Esophagus squamous epithelium (tissue), 5 donors: ENCODE measurements at places on chromosomes 16 and 17.

- H3K27me3 ChIP-seq, result no peaks in the 10 kb centered on the region
- H3K4me3 ChIP-seq, result no peak overlapping the region
- no peak for DNase-seq
- no peak overlapping the region for H3K27ac ChIP-seq
Observed at GRCh38 chr17:18025945-18026776, 12.8 kb downstream of the ATPAF2 start.

GRCh38 chr16:19582050-19582831, 26.7 kb downstream of the VPS35L start:
- H3K36me3 ChIP-seq, result peaks cover 9% of the 10 kb centered on the region
- DNase-seq, result no peak
- peaks cover 6% of the 10 kb centered on the region for H3K4me1 ChIP-seq
- H3K27ac ChIP-seq, result no peak overlapping the region
- no peak overlapping the region for H3K4me3 ChIP-seq

GRCh38 chr17:42536048-42536371, at the start of gene NAGLU:
TSS of gene NAGLU (plus strand) at chr17:42536241. CDS start at chr17:42536273, 32 bp downstream.
- peaks cover 27% of the 10 kb centered on the region for H3K4me1 ChIP-seq
- no peaks in the 10 kb centered on the region for H3K27me3 ChIP-seq
- peak within 1 kb of the TSS; percentile 98 for H3K27ac ChIP-seq
- peaks cover 9% of the 10 kb centered on the region for H3K36me3 ChIP-seq

DNA sequence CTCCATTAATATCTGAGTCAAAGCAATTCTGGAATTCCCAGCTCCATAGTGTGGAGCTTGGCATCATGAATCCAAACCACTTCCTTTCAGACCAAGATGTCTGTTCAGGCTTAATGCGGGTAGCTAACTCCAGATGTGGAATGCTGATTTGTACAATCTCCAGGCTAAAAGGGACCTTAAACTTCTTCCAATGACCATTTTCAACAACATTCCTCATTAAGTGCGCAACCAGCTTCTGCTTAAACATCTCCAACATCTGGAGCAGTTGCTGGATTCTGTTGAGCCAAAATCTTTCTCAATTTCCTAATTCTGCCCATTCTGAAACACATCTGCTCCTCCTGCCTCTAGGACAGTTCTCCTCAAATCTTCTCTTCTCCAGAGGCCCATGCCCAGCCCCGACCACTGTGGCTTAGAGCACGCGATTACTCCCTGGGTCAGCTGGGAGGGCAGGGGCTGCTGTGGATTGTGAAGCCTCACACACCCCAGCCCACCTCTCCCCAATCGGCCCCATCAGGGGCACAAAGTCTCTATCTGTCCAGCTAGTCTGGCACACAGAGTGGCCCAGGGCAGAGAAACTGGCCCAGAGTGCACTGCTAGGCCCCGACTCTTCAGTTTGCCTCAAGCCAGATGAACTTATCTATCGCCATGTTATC, 36.2 kb downstream of the ASPA start:
- no peak overlapping the region for H3K4me3 ChIP-seq
- H3K27ac ChIP-seq, result peak overlapping the region; percentile 89
- no peaks in the 10 kb centered on the region for H3K27me3 ChIP-seq
- H3K4me1 ChIP-seq, result peaks cover 13% of the 10 kb centered on the region
- no peak for DNase-seq
- H3K36me3 ChIP-seq, result no peaks in the 10 kb centered on the region

DNA sequence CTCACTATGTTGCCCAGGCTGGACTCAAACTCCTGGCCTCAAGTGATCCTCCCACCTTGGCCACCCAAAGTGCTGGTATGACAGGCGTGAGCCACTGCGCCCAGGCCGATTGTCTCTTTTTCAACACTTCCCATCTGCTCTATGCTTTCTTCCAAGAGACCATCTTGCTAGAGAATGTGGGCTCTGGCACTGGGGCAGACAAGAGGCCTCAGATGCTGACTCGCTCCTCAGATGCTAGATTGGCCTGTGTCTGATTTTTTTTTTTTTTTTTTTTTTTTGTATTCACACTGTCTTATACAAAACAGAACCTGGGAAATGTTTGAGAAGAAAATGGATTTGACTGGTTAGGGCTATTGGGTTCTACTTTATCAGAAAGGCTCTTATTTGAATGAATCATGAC, 58.2 kb downstream of the CYB5D2 start:
- no peaks in the 10 kb centered on the region for H3K4me1 ChIP-seq
- no peak for DNase-seq
- H3K4me3 ChIP-seq, result no peak overlapping the region
- H3K36me3 ChIP-seq, result peaks cover 17% of the 10 kb centered on the region

- no peak overlapping the region for H3K4me3 ChIP-seq
- H3K36me3 ChIP-seq, result no peaks in the 10 kb centered on the region
- DNase-seq, result no peak
- H3K27ac ChIP-seq, result no peak overlapping the region
Observed at GRCh38 chr17:66661411-66662256, 173.3 kb upstream of the CACNG5 start.

DNA sequence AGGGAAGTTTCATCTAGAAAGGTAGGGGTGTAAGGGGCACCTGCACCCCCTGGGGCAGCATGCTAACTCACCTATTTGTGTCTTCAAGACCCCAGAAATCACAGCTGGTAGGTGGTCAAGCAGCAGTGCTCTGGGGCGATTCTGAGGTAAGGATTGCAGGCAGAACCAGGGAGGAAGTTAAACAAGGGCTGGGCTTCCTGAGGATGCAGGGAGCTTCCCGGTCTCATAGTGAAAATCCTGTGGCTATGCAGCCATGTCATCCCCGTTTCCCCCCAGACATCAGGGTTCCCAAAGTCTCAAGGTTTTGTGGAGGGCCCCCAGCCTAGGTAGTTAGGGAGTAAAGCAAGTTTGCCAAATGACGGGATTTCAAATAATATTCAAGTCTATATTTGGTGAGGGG, 78.5 kb downstream of the C16orf78 start:
- H3K27ac ChIP-seq, result no peak overlapping the region
- DNase-seq, result no peak
- no peak overlapping the region for H3K4me3 ChIP-seq
- H3K27me3 ChIP-seq, result no peaks in the 10 kb centered on the region
- no peaks in the 10 kb centered on the region for H3K36me3 ChIP-seq

DNA sequence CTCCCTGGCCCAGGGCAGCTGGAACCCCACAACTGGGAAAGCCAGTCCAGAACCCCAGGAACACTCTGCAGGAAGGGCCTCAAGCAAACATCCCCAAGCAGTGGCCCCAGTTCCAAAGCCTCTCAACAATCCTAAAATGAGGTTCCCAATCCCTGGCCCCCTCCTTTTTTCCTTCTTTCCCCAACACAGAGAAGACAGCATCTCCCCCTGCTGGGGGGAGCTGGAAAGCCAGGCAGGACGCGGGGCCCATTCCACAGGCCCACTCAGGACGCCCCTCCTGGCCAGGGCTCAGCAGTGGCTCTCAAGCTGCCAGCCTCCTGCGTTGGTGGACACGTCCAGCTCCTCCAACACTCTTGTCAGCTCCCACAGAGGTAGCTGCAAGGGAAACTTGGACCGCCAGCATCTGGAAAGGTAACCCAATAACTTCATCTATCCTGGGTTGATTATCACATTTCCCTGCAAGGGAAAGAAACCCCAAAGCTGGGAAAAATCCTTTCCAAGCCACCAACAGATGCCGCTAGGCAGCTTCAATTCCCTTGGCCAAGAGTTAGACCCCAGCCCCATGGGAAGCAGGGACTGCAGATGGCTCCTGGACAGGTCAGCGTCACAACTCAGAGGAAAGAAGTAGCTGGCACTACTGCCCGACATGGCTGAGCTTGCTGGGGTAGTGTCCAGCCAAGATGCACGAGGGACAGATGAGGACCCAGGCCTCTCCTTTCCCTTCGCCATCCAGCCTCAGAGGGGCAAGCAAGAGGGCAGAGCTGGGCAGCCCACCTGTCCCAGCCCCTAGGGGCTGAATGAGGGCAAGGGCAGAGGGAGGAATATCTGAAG, 7.6 kb downstream of the HDAC5 start:
- no peak overlapping the region for H3K27ac ChIP-seq
- no peak overlapping the region for H3K4me3 ChIP-seq
- DNase-seq, result no peak
- peaks cover 91% of the 10 kb centered on the region for H3K4me1 ChIP-seq
- no peaks in the 10 kb centered on the region for H3K27me3 ChIP-seq

- peak overlapping the region; percentile 82 for H3K27ac ChIP-seq
- peaks cover 21% of the 10 kb centered on the region for H3K4me1 ChIP-seq
- H3K36me3 ChIP-seq, result no peaks in the 10 kb centered on the region
- DNase-seq, result peak; percentile 31
Observed at GRCh38 chr16:85055493-85056210, 28.1 kb downstream of the KIAA0513 start.

GRCh38 chr16:84754956-84755672, 55.3 kb downstream of the USP10 start:
- H3K27ac ChIP-seq, result peak overlapping the region; percentile 65
- no peak for DNase-seq
- peaks cover 15% of the 10 kb centered on the region for H3K4me1 ChIP-seq
- H3K4me3 ChIP-seq, result no peak overlapping the region
- no peaks in the 10 kb centered on the region for H3K36me3 ChIP-seq

DNA sequence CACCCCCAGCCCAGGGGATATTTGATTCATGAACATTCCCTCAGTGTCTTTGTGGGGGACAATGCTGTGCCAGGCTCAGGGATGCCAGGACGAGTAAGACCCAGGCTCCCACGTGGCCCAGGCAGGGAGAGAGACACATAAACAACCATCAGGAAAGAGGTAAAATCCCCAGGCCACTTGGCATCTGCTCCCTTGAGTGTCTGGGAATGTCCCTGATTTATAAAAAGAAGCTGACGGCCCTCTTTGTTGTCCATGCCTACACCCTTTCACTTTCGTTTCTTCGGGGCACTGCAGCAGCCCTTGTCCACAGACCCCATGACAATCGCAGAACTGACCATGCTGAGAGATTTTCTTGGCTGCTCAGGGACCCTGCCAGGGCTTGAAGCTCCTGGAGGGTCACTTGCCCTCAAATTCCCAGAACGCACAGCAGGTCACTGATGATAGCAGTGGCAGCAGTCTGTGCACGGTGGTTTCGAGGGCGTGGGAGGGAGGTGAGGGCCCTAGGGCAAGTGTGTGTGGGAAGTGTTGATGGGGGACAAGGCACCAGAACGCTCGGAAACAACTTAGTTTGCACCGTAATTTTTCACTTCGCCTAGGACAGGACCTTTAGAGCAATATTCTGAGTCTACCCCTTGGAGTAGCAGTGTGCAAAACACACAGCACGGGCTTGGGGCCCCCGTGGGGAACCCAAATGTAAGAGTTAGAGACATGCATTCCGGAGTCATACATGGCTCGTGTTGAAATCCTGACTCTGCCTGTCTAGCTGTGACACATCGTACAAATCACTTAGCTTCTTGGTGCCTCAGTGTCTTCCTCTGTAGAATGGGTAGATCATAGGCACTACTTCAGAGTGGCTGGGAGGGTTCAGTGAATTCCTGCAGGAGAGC, 4.7 kb downstream of the NOD2 start:
- H3K27ac ChIP-seq, result peak overlapping the region; percentile 89
- no peaks in the 10 kb centered on the region for H3K36me3 ChIP-seq
- H3K4me3 ChIP-seq, result peak overlapping the region; percentile 15
- no peaks in the 10 kb centered on the region for H3K27me3 ChIP-seq
- peaks cover 51% of the 10 kb centered on the region for H3K4me1 ChIP-seq

GRCh38 chr16:11484691-11485258, 101.9 kb downstream of the LITAF start:
- H3K36me3 ChIP-seq, result no peaks in the 10 kb centered on the region
- H3K4me3 ChIP-seq, result no peak overlapping the region
- no peak for DNase-seq
- no peaks in the 10 kb centered on the region for H3K27me3 ChIP-seq
- no peak overlapping the region for H3K27ac ChIP-seq

GRCh38 chr17:27824745-27825144, 24.4 kb upstream of the NOS2 start:
- H3K36me3 ChIP-seq, result no peaks in the 10 kb centered on the region
- no peak overlapping the region for H3K4me3 ChIP-seq
- H3K27ac ChIP-seq, result no peak overlapping the region
- no peaks in the 10 kb centered on the region for H3K4me1 ChIP-seq

GRCh38 chr16:70579648-70580630, 56.3 kb downstream of the SF3B3 start:
- H3K27ac ChIP-seq, result peak overlapping the region; percentile 52
- no peaks in the 10 kb centered on the region for H3K27me3 ChIP-seq
- no peak overlapping the region for H3K4me3 ChIP-seq
- no peaks in the 10 kb centered on the region for H3K36me3 ChIP-seq
- no peak for DNase-seq
- peaks cover 85% of the 10 kb centered on the region for H3K4me1 ChIP-seq

- no peak overlapping the region for H3K4me3 ChIP-seq
- H3K27me3 ChIP-seq, result no peaks in the 10 kb centered on the region
- peaks cover 20% of the 10 kb centered on the region for H3K4me1 ChIP-seq
- no peak for DNase-seq
- H3K36me3 ChIP-seq, result no peaks in the 10 kb centered on the region
Observed at GRCh38 chr17:50322271-50322670, 23.7 kb upstream of the XYLT2 start.

GRCh38 chr16:89697616-89698331, 3.7 kb downstream of the SPATA2L start:
- H3K4me1 ChIP-seq, result peaks cover 20% of the 10 kb centered on the region
- no peak overlapping the region for H3K27ac ChIP-seq
- DNase-seq, result no peak
- H3K27me3 ChIP-seq, result no peaks in the 10 kb centered on the region
- peaks cover 15% of the 10 kb centered on the region for H3K36me3 ChIP-seq

- no peaks in the 10 kb centered on the region for H3K27me3 ChIP-seq
- peak overlapping the region; percentile 96 for H3K4me3 ChIP-seq
- H3K27ac ChIP-seq, result peak overlapping the region; percentile 96
Observed at GRCh38 chr16:71807905-71808592, 585 bp downstream of the AP1G1 start.

GRCh38 chr16:14307527-14308367, 236.6 kb downstream of the MRTFB start:
- H3K27ac ChIP-seq, result peak overlapping the region; percentile 76
- H3K4me3 ChIP-seq, result peak overlapping the region; percentile 5
- no peaks in the 10 kb centered on the region for H3K27me3 ChIP-seq
- H3K4me1 ChIP-seq, result peaks cover 80% of the 10 kb centered on the region
- DNase-seq, result no peak

DNA sequence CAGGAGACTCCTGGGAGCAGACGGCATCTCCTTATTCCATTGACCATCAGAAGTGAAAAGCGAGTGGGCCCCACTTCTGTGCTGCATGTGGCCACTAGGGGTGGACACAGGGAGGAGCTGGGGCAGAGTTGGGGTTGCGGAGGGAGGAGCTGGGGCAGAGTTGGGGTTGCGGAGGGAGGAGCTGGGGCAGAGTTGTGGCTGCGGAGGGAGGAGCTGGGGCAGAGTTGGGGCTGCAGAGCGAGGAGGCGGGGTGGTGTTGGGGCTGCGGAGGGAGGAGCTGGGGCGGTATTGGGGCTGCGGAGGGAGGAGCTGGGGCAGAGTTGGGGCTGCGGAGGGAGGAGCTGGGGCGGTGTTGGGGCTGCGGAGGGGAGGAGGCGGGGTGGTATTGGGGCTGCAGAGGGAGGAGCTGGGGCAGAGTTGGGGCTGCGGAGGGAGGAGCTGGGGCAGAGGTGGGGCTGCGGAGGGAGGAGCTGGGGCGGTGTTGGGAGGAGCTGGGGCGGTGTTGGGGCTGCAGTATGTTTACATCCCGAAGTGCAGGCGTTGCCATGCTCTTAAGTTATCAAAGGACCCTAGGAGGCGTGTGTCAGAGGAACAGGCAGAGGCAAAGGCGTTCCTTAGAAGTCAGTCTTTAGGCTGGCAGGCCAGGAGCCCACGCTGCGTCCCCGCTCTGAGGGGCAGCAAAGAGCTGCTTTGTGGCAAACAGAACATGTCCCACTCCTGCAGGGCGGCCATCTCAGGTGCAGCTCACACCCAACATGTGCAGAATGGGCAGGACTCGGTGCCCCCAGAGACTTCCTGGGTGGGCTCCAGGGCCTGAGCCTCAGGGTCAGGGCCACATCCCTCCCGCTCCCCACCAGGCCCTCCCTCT, 76.0 kb downstream of the ZNF778 start:
- peak overlapping the region; percentile 37 for H3K27ac ChIP-seq
- no peaks in the 10 kb centered on the region for H3K27me3 ChIP-seq
- peaks cover 15% of the 10 kb centered on the region for H3K4me1 ChIP-seq
- no peak for DNase-seq
- H3K36me3 ChIP-seq, result peaks cover 61% of the 10 kb centered on the region
